ENCODE measurements at places on chromosomes 4 and X. TPM values are rescaled to one million over a fixed set of nuclear protein-coding genes. Genes with fewer than 3 reads are reported as not detected.

GRCh38 chr4:48420144-48420543, 63.0 kb upstream of the SLC10A4 start:
- ATAC-seq: no peak

Gene RFC1
- total RNA-seq: 86.3 TPM

GRCh38 chr4:77025643-77026321, 50.0 kb downstream of the CCNI start:
- ATAC-seq: peak; percentile 88

- ATAC-seq: no peak
Measured at GRCh38 chr4:168662297-168662984, 165.6 kb downstream of the PALLD start.

Gene FGA
- total RNA-seq: not detected

GRCh38 chr4:55157559-55158277, 32.3 kb upstream of the KDR start:
- no peak for ATAC-seq

Gene APLN
- 0.28 TPM for total RNA-seq

DNA sequence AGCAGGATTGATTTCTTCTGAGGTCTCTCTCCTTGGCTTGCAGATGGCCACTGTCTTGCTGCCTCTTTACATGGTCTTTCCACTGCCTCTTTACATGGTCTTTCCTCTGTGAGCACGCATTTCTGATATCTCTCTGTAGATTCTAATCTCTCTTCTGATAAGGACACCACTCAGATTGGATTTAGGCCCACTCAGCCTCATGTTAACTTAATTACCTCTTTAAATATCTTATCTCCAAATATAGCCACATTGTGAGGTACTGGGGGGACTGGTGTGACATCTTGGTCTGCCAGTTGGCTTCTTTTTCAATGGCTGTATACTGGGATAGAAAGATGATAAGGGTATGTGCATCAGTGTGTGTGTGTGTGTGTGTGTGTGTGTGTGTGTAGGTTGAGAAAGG, 153.7 kb downstream of the AWAT2 start:
- ATAC-seq: no peak

DNA sequence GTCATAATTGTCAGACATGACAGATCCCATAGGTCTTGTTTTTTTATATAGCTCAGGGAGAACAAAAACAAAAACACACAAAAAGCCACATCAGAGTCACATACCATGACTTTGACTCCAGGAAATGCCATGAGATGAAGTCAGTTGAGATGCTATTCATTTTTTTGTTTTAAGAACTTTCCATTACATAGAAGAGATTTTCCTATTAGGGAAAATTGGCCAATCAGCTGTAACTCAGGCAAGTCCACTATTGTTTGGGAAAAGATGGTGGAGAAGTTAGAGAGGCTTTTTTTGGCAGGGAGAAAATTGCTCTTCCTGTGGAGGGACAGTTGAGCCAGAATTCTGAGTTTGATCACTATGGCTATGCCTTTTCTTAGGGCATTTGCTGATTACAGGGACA, 72.6 kb downstream of the SMARCA5 start:
- no peak for ATAC-seq

All from activated T-helper 17 cell treated with anti-CD3 and anti-CD28 coated beads, Interleukin-2, amount 50 U/mL, for 72 hours (primary cell).